SHP77 treated with DMSO at 0.1 percent for 48 hours (cell line): ENCODE measurements at places on chromosomes 5 and 9.

DNA sequence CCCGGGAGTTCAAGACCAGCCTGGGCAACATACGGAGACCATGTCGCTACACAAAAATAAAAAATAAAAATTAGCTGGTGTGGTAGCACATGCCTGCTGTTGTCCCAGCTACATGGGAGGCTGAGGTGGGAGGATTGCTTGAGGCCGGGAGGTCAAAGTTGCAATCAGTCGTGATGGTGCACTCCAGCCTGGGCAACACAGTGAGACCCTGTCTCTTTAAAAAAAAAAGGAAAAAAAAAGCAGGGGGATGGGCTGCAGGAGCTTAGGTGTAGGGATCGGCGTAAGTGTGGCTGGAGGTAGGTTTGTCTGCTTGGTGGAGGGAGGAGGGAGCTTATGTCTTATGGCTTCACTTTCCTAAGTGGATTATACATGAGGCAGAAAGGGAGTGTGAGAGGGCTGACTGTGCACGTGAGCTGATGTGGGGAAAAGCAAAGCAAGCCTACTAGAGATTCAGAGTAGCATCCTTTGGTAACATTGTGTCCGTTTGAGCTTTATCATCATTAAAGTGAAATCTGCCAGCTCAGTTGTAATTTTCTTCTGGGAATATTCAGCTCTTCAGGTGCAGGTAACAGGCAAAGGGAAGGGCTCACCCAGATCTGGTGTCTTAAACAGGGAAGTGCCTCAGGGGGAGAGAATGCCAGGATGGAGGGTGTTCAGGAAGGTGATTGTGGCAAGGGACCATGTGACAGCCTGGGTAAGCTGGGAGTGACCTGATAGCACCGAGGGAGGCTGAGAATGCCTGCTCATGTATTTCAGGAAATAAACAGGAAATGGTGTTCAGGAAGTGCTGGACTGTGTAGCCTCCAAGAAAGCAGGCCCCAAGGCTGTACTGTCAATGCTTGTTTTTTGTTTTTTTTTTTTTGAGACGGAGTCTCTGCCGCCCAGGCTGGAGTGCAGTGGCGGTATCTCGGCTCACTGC lies 17.6 kb upstream of the SETX start:
- no peak for DNase-seq

GRCh38 chr9:124045076-124045829 lies 33.7 kb downstream of the LHX2 start:
- DNase-seq, result no peak

DNA sequence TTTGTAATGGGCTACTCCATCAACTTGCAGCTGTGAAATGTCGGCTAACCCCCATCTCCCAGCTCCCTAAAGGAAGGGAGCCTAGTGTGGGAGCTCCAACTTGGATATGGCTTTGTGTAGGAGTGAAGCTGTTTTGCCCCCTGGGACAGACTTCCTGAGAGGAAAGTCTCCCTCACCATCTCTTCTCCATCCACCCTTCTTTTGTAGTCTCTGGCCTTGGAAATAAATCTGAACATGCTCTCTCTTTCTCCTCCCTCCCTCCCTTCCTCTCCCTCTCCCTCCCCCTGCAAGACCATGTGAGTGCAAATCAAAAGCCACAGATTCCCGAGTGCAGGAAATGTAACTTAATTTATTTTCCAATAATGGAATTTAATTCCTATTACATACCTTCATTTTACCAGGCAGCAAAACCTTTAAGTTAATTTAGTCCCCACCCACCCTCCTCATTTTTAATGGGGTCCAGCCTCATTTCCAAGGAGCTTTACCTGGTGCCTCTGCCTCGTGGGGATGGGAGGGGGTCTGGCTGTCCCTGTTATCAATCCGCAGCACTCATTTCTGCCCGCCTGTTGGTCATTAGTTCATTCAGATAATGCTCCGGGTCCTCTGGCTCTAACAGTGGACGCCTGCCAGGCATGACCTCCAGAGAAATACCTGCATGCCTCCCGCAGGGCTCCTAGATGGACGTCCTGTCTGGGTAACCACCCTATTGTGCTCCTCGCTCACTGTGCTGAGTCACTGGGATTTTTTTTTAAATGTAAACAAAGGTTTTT lies 122.9 kb upstream of the TAF11L2 start:
- no peak for DNase-seq

DNA sequence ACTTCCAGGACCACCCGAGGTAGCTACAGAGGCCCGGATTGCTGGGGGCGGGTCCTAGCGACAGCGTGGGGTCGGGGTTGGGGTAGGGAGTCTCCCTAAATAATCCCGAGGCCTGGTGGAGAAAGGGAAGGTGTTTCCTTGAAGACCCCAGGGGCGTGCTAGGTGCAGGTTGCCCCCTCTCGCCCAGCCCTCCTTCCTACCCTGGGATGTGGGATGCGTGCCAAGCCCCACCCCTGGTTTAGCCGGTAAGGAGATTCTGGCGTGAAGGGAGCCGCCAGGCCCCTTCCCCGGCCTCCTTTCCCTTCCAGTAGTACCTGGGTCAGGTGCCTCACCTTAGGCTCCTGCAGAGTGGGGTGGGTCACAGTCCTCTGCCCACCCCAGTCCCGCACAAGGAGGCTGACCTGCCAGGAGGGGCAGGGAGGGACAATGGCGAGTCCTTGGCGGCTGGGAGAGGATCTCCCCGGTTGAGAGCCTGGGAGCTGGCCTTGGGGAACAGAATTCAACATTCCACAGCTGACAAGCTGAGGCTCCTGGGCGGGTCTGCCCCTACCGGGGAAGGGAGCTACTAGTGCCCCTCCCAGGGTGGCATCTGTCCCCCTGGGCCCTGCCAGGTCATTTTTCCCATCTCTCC lies 674 bp downstream of the TSPAN17 start:
- no peak for DNase-seq

DNA sequence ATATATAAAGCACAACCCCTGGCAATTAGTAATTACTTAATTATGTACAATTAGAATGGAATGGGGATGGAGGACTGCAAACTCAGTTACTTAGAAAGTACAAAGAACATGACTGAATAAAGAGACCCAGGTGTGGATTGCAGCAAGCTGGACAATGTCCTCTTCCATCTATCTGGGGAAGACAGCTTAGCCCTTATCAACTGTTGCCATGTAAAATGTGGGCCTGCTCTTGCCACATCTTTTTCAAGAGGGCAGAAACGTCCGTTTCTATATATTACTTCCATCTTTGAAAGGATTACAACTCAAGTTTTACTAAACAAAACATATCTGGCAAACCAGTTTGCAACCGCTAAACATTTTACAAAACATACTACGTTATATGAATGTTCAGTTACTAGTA lies 26.2 kb downstream of the GOLPH3 start:
- DNase-seq, result no peak

GRCh38 chr5:178536541-178537466 lies 53.4 kb downstream of the COL23A1 start:
- DNase-seq, result no peak

- peak; percentile 49 for DNase-seq
These were observed 186.2 kb downstream of the FANCC start for GRCh38 chr9:95131023-95131943.

DNA sequence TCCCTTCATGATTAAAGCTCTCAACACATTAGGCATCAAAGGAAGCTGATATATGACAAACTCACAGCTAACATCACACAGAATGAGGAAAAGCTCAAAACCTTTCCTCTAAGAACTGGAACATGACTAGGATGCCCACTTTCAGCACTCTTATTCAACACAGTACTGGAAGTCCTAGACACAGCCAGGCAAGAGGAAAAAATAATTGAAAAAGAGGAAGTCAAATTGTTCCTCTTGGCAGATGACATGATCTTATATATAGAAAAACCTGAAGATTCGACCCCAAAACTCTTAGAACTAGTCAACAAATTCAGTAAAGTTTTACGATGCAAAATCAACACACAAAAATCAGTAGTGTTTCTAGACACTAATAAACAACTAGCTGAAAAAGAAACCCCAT lies 144.3 kb upstream of the NREP start:
- no peak for DNase-seq

DNA sequence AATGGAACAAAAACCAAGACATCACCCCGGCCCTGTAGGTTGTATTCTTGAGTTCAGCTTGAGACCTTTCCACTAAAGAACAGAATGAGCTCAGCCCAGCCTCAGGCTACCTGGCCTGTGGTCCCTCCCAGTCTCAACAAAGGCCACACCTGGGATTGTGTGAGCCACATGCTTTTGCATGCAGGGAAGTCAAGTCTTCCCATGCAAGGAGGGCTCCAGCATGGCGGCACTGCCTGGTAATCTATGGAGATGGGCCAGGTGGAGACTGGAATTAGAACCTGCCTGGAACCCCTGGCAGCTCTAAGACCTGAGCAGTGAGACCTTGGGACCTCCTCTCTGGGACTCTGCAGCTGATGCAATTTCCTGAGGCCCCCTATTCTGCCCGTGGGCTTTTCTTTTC lies 49.4 kb upstream of the OTULINL start:
- no peak for DNase-seq

DNA sequence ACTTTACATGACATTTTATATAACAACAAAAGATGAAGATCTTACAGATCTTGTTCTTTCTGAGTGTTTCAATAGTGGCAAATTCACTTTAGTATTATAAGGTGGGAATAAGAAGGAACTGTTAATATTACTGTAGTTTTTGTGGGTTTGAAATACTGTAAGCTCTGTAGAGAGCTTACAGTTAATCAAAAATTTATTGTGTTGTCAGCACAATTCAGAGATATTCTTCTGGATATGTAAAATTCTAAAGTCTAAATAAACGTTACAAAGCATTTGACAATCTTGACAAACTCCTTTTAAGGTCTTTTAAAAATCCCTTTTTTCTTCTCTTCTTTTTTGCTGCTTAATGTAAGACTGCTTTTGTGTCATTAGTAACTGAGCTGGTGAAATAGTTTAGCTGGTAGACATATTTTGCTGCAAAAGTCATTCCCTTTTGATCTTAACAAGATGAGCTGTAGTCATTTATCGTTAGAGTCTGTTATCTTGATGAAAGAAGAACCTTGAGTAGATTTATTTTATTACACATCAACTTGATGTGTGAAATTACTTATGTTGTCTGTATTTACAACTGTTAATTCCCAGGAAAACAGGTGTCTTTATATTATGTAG lies 186.0 kb downstream of the WDR70 start:
- no peak for DNase-seq

DNA sequence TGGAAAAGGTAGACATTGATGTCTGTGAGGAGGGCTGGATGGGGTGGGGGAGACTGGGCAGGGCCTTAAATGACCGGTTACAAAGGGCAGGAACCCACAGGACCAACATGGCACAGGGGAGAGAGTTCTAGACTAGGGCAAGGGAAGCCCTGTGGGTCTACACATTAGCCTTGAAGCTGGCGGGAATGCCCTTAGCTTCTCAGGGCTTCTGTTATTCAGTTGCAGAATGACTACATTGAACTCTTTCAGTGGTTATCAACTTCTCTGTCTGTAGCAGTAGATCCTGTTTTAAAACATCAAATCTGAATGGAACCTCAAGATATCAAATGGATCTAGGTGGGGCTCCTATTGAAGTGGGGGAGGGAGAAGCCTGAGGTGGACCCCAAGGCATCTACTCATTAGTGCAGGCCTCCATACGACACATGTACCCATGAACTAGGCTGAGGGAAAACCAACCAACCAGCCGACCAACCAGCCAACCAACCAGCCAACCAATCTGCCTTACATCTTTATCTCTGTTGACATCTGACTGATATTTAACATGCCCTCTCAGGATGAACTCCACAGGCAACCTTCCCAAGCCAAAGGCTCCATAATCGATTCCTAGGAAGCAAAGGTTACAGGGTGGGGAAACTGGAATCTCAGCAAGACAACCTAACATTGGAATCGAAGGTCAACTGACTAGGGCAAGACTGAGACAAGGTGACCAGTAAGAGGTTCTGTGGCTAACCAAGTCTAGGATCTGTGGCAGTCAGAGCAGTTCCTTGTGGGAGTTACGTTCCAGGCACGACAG lies 48.3 kb downstream of the DAP start:
- no peak for DNase-seq

GRCh38 chr5:135329066-135329912 lies 69.7 kb downstream of the MACROH2A1 start:
- no peak for DNase-seq

DNA sequence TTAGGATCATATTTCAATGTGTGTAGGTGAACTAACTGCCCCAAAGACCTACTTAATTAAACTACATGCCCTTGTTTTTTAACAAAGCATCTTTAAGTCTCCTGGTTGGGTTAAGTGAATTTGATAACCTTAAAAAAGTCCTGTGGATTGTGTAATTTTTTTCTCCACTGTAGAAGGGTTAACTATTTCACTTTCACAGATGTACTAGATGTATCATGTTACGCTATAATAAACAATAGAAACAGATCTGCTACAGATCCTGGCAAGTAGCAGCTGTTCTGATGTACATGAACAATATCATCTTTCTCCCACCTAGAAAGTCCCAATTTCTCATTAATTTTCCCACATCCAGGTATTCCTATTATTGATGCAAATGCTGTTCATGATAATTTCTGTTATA lies 18.9 kb downstream of the KIF24 start:
- no peak for DNase-seq

- DNase-seq, result no peak
These were observed 152.9 kb upstream of the GNA14 start for GRCh38 chr9:77800924-77801551.

DNA sequence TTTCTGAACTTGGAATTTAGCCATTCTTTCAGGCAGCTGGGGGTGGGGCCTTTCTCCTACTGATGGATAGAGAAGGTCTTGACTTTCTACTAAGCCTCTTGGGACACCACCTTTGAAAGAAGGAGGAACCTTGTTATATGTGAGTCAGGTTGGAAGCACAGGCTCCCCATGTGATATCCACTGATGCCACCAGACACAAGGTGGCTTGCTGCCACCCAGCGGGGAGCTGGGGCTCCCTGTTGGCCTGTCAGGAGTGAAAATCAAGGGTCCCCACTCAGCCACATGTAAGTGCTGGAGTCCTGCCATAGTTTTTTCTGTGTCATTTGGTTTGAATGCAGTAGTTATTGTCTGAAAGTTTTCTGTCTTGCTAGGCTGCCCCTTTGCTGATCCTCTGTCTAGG lies 252.4 kb upstream of the NFIL3 start:
- DNase-seq, result no peak
